ENCODE measurements at places on chromosomes 1 and 21. TPM values are rescaled to one million over a fixed set of nuclear protein-coding genes. Genes with fewer than 3 reads are reported as not detected.

The LGR6 gene
- total RNA-seq, result 0.60 TPM

The NBPF10 gene
- 0.69 TPM for total RNA-seq

- no peak for DNase-seq
- no peaks in the 10 kb centered on the region for H3K36me3 ChIP-seq
- H3K27ac ChIP-seq, result no peak overlapping the region
- peaks cover 10% of the 10 kb centered on the region for H3K4me1 ChIP-seq
- H3K27me3 ChIP-seq, result no peaks in the 10 kb centered on the region
These were observed 42.1 kb downstream of the ARHGEF10L start for GRCh38 chr1:17581389-17582123.

GRCh38 chr21:34630536-34631143 is 15.7 kb upstream of the RCAN1 start:
- H3K27ac ChIP-seq, result no peak overlapping the region
- peaks cover 12% of the 10 kb centered on the region for H3K27me3 ChIP-seq
- no peaks in the 10 kb centered on the region for H3K36me3 ChIP-seq
- no peaks in the 10 kb centered on the region for H3K4me1 ChIP-seq

DNA sequence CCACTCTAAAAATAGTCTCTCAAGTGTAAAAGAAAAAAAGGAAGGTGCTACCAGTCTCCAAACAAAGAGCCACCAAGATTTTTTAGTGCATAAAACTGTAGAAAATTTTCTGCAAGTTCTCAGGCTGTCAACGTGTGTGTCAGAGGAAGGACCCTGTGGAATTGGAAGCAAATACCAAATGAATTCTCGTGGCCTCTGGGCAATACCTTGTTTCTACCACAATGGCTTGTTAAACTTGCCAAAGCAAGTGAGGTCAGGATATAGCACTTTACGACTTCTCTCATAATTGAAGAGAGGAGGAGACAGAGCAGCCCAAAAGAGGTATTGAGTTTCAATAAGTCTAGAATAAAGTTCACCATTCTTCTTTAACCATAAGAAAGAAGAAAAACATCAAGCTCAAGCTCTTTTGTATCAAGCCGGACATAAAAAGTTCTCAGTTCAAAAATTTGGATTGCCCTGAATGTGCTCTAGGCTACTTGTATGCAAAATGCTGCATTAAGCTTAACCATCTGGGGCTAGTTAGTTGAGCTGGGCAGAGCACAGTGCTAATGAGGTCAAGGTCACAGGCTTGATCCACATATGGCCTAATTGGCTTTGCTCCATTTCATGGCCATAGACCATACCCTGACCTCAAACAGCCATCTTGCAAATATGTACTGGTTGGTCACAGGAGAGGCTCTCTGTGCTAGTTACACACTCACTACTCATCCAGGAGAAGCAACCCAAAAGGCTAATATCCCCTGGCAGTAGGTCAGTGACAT is 60.5 kb downstream of the TBX15 start:
- no peaks in the 10 kb centered on the region for H3K4me1 ChIP-seq
- H3K27ac ChIP-seq, result no peak overlapping the region
- H3K36me3 ChIP-seq, result no peaks in the 10 kb centered on the region
- H3K4me3 ChIP-seq, result no peak overlapping the region
- H3K27me3 ChIP-seq, result peaks cover 11% of the 10 kb centered on the region

All from left ventricle myocardium inferior (tissue), 1 donor.